Spleen (tissue), 13 donors: ENCODE measurements at places on chromosomes 5 and 9. TPM values are rescaled to one million over a fixed set of nuclear protein-coding genes. Genes with fewer than 3 reads are reported as not detected.

Gene RMND5B
- polyA plus RNA-seq, result 23.3 TPM

Gene OR1J2
- not detected for polyA plus RNA-seq

Gene C9orf72
- polyA plus RNA-seq, result 18.0 TPM

Gene TGFBI
- 59.5 TPM for polyA plus RNA-seq

Gene BSPRY
- 0.26 TPM for polyA plus RNA-seq

Gene TDRD7
- polyA plus RNA-seq, result 9.5 TPM

Gene PCDHGB6
- 0.20 TPM for polyA plus RNA-seq

Gene ENG
- 29.2 TPM for polyA plus RNA-seq

Gene FBP1
- polyA plus RNA-seq, result 57.4 TPM

Gene WNT8A
- polyA plus RNA-seq, result not detected

Gene GBGT1
- 10.7 TPM for polyA plus RNA-seq

Gene C9
- not detected for polyA plus RNA-seq

Gene NR2F1
- polyA plus RNA-seq, result 4.4 TPM

Gene ADGRD2
- polyA plus RNA-seq, result 0.15 TPM

Gene CCDC183
- 0.99 TPM for polyA plus RNA-seq

Gene ADAMTS6
- polyA plus RNA-seq, result 1.1 TPM

Gene TRPM3
- 0.02 TPM for polyA plus RNA-seq

Gene ADAMTS19
- not detected for polyA plus RNA-seq

Gene OGN
- 0.48 TPM for polyA plus RNA-seq

Gene FOXI1
- polyA plus RNA-seq, result not detected

Gene TAS2R1
- polyA plus RNA-seq, result not detected

Gene CBY3
- polyA plus RNA-seq, result not detected

Gene SPINK13
- not detected for polyA plus RNA-seq

Gene ACOT12
- polyA plus RNA-seq, result not detected
